ENCODE measurements at places on chromosomes 7 and 10.

DNA sequence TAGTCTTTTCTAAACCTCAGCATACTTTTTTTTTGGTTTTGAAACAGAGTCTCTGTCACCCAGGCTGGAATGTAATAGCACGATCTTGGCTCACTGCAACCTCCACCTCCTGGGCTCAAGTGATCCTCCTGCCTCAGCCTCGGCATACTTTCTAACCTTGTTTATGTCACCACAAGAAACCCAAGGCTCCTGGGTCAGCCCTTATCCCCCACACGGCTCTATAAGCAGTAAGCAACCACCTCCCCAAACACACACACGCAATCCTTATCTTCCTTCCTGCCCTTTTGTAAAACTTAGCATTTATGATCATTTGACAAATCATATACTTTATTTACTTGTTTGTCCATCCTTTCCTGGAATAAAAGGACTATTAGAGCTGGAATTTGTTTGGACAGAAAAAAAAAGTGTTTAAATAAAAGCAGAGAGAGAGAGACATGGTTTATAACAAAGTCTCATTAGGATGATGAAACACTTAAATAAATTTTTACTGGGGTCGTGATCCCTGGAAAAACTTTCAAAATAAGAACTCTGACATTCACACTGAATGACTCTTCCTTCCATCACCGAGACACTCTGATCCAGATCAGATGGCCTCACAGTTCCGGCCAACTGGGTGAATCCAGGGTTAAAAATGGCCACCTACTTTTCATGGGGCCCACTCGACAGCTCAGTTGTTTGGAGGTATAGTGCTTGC, 72.7 kb upstream of the PIK3CG start:
- DNase-seq: no peak

DNA sequence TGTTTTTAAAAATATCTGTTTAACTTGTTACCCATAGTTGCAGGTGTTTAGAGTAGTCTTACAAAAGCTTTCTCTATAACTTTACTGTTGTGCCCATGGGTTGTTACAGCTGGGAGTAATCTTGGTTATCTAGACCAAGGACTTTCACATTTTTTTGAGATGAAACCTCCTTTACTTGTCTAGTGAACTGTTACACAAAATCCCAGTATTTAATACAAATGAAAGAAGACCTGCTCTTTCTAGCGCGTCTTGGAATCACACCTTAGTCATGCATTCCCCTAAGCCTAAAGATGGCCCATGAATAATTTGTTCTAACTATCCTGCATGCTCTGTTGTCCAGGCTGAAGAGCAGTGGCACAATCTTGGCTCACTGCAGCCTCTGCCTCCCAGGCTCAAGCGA, 38.0 kb downstream of the CSGALNACT2 start:
- DNase-seq: no peak

- DNase-seq: no peak
Observed at GRCh38 chr10:27297844-27298521, 57.4 kb upstream of the ACBD5 start.

- no peak for DNase-seq
Observed at GRCh38 chr10:12984165-12984747, 17.3 kb downstream of the CCDC3 start.

DNA sequence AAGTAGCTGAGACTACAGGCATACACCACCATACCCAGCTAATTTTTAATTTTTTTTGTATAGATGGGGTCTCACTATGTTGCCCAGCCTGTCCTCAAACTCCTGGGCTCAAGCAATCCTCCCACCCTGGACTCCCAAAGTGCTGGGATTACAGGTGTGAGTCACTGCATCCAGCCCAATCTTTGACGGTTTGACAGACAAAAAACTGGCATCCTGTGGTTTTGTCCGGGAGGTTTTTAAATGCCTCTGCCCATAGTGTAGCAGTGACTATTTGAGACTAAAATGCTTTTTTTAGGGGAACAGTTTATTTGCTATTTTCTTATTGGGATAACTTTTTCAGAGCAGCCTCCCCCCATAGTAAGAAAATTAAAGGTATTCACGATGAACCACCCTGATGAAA, 523.7 kb upstream of the GALNT17 start:
- DNase-seq: no peak

GRCh38 chr10:14916600-14916999, 37.3 kb downstream of the DCLRE1C start:
- no peak for DNase-seq

DNA sequence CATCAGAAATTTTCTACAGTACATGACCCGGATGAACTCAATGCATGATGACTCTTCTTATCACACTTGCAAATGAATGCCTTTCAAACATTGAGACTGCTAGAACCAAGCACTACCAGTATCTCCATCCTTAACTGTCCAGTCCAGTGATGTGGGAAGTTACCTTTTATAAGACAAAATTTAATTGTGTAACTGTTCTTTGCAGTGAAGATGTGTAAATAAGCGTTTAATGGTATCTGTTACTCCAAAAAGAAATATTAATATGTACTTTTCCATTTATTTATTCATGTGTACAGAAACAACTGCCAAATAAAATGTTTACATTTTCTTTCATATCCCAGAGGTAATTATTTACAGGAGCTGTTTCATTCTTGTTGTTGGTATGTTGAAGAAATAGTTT, 40.1 kb downstream of the LGI1 start:
- DNase-seq: no peak

DNA sequence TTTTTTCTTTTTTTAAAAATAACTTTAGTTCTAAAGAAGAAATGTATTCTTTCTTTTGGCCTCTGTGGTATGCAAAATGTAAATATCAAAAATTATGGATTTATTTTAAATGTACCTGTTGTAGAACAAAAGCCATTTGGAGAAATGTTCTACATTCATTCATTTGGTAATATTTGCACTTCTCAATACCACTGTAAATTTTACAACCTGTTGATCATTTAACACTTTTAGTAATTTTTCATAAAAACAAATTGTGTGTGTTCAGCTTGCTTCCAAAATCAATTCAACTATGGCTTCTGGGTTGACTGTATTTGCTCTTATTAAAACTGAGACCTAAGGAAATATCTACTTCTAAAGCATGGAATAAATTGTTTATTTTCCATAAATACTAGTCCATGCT, 2.3 kb upstream of the IGF2BP3 start:
- DNase-seq: no peak

DNA sequence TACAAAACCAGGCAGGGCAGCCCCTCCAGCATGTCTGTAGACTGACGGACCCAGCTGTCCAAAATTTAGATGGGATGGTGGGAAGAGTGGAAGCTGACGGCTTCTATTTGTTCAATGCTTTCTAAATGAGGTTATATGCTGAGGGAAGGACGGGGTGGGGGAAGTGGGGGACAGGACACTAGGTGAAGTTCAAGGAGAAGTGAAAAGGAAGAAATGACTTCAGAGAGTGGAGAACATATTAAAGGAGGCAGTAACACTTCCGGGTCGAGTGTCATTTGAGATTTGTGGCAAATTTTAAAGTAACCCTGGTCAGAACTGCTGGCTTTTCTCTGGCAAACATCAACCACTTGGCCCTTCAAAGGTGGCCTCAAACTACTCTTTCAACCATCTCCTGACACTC, 9.4 kb downstream of the PIP4K2A start:
- no peak for DNase-seq

GRCh38 chr7:150934045-150934766, 43.9 kb downstream of the KCNH2 start:
- no peak for DNase-seq

DNA sequence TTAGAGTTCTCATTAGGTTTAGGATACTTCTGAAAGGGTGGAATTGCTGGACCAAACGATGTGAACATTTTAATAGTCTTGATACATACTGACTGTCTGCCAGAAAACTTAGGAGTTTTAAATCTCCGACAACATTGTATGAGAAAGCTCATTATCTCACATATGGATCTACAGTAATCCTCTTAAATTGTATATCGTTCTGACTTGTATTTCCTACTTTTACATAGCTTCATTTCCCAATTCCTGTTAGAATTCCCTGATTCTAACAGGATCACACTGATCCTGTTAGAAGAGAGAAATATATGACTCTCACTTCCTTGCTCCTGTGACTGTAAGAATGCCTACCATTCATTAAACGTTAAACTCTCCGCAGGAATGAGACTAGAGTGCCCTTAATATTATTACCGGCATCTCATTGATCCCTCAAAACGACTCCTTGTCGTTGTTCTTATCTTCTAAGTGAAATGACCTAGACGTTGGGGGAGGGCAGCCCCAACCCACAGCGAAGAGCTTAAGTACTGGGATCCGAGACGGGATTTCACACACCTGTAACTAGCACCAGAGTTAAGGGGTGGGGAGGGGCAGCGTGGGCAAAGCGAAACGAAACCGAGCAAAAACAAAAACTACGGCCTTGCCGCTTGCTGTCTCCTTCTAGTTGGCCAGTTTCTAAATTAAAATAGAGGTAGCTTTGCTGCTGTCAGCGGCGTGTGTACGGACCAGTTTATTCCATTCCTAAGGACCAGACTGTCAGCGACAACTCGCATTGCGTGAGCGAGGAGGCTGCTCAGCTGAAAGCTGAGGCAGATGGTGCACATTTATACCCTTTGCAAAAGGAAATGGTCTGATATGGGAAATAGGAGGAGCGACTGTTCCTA, 678 bp upstream of the TMEM106B start:
- peak; percentile 3 for DNase-seq

DNA sequence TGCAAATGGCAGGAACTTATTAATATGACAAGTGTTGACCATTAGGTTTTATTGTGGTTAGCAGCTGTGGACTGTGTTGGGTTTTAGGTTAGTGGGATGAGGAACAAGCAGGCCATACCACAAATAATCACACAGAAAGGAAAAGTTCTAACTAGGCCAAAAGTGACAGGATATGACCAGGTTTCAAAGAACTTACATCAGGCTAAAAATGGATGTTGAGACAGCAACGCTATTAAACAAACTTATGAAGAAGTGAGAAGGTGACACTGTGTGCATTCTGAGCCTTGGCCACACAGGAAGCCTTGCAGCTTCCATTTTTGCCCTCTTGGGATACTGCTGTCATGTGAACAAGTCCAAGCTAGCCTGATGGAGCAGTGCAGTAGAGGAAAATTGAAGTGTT, 568.8 kb downstream of the HTR7 start:
- no peak for DNase-seq

- no peak for DNase-seq
Observed at GRCh38 chr7:134854816-134855215, 75.4 kb downstream of the CALD1 start.

DNA sequence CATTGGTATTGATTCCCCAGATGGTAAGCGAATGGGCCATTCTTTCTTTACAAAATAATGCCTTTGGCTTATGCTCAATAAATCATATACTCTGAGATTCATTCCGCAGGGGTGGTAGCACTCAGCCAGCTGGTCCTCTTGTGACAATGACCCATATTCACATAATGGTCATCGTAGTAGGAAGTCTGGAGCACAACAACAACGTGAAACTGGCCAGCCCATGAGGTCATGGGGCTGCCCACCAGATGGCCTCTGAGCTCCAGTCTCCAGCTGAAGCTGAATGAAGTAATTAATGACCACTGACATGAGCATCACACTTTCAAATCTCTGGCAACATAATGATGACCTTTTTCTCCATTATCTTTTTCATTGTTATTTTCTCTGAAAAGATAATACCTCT, 42.3 kb upstream of the SORCS1 start:
- no peak for DNase-seq

DNA sequence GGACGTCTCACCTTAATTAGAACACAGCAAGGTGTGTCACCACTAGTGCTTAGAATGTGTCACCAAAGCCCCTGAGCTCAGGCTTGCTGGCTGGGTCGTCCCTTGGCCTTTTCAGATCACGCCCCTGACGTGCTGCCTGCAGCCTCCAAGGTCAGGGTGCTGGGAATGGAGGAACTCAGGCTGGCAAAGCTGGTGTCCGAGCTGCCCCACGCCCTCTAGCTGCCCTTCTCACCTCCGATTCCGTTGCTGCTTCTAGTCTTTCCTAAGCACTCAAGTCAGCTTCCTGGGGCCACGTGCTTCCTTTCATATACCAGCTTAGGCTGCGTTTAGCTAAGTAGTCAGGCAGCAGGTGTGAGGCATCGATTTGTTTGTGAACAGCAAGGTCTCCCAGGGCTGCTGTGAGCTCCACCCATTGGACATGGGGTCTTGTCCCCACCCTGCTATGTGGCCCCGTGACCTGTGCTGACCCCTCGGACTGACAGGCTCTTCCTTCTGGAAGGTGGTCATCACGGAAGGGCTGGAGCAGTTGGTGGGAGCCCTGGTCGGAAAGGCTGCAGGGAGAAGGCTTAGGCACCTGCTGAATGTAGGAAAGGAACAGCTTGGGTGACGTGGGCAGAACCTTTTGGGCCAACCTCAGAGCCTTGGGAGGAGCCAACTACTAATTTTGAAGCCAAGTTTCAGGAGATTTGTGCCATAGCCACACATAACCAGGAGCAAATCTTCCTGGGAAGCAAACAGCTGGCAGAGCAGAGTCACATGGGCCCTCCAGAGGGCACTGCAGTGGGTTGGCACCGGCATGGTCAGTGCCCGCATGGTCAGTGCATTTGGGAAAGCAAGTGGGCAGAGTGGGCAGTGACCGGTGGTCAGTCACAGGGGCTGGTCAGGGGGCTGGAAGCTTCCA, 28.8 kb downstream of the VIPR2 start:
- peak; percentile 44 for DNase-seq

DNA sequence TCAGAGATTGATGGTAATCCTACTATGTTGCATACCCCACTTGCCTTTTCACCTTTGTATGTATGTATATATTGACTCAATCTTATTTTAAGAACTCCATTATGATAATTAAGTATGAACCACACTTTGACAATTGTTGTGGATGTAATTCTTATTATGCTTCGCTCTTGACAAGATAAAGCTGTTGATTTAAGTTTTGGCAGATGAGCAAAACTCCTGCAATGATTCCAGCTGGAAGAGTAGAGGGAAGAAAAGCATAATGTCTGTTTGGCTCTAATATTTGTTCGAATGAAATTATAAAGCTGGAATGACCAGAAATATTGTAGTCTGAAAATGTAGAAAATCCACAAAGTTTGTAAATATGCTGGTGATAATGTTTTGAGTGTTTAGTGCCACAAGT, 83.8 kb upstream of the AKR1E2 start:
- no peak for DNase-seq

GRCh38 chr7:149284343-149284742, 22.3 kb downstream of the ZNF783 start:
- DNase-seq: no peak

DNA sequence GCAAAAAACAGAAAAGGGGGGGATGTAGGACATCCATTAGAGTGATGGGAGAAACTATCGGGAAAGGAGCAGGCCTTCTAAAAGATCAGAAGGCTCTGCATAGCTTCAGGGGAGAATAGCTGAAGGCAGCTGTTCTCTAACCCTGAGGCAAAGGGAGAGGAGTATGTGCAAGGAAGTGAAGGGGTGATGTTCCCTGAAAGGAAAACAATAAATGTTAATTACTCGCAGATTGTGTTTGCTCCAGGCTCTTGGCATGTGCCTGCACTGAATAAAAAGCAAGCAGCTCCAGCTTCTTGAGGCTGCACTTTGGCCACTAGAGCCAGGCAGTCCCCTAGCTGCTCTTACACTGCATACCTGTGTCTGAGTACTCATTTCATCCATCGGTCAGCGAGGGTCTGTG, 14.4 kb upstream of the STARD3NL start:
- DNase-seq: no peak

DNA sequence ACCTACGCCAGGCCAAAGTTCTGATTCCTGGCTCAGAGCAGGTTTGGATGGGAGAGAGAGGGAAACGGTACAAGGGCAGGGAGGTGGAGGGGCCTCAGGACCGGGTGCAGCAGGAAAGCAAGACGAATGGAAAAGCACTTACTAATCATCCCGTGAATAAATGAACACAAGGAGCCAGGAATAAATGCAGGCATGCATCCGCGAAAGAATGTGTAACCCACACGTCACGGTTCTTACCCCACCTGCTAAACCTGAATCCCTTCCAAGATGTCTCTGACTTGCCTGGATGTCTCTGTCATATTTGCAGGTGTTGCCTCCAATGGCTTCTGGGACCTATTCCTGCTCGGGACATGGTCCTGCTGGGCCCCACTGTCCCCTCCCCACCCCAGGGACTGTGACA, 335.2 kb upstream of the RNF32 start:
- DNase-seq: no peak

All from H7 (cell line).